Type B pancreatic cell (in vitro differentiated cells): ENCODE measurements at places on chromosomes 11 and 22. TPM values are rescaled to one million over a fixed set of nuclear protein-coding genes. Genes with fewer than 3 reads are reported as not detected.

GRCh38 chr22:42754658-42755057, 34.0 kb upstream of the A4GALT start:
- H3K27me3 ChIP-seq = peaks cover 12% of the 10 kb centered on the region
- H3K4me3 ChIP-seq = no peak overlapping the region
- peaks cover 15% of the 10 kb centered on the region for H3K4me1 ChIP-seq
- H3K27ac ChIP-seq = peak overlapping the region; percentile 90
- no peak for DNase-seq
- no peaks in the 10 kb centered on the region for H3K36me3 ChIP-seq

DNA sequence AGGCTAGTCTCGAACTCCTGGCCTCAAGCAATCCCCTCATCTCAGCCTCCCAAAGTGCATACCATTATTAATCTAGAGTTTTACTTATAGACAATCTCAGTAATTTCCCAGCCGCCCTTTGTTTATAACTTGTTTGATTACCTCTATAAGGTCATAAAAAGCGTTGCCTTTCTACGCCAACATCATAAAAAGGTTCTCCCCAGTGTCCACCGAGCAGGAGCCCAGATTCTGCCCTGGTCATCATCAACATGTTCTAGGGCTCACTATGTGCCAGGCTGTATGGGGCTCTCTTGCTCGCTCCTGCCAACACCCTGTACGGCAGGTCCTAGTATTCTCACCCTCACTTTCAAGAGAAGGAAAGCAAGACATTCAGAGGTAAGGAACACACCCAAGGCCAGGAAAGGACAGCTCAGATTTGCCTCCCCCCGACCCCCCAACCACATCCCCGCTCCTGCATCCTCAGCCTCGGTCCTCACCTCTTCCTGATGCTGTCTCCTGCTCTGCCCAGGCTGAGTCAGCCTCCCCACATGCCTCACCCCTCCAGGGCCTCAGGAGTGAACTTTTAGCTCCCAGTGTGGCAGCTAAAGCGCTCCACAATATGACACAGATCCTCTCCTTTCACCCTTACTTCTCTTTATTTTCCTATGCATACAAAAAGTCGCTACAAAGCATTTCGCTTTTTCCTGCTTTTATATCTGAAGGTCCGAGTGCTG, 14.3 kb downstream of the ARFGAP3 start:
- DNase-seq = no peak
- H3K4me3 ChIP-seq = no peak overlapping the region
- no peak overlapping the region for H3K27ac ChIP-seq
- H3K4me1 ChIP-seq = no peaks in the 10 kb centered on the region
- H3K36me3 ChIP-seq = peaks cover 44% of the 10 kb centered on the region

DNA sequence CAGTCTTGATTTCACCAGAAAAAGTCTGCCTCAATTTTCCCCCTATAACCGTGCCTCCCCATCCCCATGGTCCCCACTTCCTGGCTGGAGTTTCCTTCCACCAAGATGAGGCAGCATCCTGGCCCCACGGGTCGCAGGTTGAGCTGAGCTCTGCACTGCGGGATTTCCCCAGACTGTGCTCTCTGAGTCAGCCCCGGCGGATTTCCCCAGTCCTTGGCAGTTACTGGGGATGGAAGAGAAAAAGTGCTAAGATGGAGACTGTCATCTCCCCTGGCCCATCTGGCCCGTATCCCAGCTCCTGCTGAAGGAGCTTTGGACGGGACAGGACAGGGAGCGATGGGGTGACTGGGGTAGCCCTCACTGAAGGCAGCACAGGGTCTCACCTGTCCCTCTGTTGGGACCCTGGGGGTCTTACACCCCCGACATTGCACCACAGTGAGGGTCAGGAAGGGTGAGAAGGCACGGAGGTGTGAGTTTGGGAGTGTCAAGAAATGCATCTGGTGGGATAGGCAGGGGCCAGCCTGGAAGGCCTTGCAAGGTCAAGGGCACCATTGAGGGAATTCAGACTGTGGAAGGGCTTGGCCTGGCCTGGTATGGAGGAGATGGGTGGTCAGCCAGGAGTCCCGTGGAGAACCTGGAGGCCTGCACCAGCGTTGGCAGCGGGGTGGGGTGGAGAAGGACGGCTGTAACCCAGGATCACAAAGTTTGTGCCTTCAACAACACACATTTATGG, 36.5 kb downstream of the NADSYN1 start:
- peak; percentile 50 for DNase-seq
- peaks cover 46% of the 10 kb centered on the region for H3K36me3 ChIP-seq
- H3K27ac ChIP-seq = no peak overlapping the region

DNA sequence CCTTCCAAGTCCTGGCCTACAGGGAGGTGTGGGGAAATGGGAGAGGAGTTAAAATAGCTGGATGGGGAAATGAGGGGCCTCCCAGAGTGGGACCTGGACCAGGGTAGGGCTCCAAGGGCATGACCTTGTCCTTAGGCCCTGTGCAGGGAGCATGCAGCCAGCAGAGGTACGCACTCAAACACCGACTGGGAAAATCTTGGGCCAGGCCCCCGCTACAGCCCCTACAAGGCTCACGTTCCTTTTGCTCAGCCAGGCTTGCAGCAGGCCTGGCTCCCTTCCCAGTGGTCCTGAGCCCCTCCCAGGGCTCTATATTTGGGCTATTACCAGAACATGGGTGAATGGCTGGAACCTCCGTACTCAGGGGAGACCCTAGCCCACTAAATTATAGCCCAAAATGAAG, 31.3 kb downstream of the LMO1 start:
- no peak overlapping the region for H3K27ac ChIP-seq
- peaks cover 9% of the 10 kb centered on the region for H3K4me1 ChIP-seq
- H3K4me3 ChIP-seq = no peak overlapping the region
- peaks cover 3% of the 10 kb centered on the region for H3K27me3 ChIP-seq
- no peaks in the 10 kb centered on the region for H3K36me3 ChIP-seq

DNA sequence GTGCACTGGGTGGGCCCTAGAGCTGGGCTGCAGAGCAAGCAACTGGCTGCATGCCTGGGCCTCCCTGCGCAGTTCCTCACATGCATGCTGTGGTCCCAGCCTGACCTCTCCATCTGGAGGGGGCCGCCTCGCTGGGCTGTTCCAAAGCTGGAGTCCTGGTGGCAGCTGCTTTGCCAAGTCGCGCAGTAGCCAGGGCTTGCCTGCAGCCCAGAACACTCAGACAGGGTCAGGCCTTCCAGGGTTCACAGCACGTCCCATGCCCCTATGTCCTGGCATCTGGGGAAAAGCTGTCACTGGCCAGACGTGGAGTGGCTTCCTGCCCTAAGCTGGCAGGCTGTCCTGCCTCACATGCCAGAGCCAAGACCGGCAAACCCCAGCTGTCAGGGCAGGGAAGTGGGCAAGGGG, 16.5 kb upstream of the CDC42EP2 start:
- no peaks in the 10 kb centered on the region for H3K27me3 ChIP-seq
- DNase-seq = no peak
- H3K4me1 ChIP-seq = peaks cover 21% of the 10 kb centered on the region
- H3K4me3 ChIP-seq = no peak overlapping the region
- no peak overlapping the region for H3K27ac ChIP-seq

GRCh38 chr11:100980156-100980555, 149.5 kb downstream of the PGR start:
- no peaks in the 10 kb centered on the region for H3K27me3 ChIP-seq
- no peak overlapping the region for H3K27ac ChIP-seq
- H3K4me1 ChIP-seq = no peaks in the 10 kb centered on the region
- no peak for DNase-seq
- H3K4me3 ChIP-seq = no peak overlapping the region

DNA sequence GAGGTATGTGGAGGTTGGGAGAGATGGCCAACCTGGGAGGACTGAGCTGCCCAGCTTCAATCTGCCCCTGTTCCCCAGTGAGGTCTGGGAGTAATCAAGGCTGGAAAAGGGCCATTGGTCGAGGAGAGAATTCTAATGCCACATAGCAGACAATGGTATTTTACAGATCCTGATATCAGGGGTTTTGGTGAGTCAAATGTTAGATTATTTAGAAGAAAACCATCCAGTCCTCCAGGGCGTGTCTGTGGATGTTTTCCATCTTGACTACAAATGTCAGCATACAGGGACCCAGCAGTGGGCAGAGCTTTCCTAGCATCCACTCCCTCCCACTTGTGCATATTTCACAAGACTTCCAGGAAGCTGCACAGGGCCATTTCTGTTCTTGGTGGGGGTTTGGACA, 107.9 kb downstream of the SCN3B start:
- H3K4me1 ChIP-seq = peaks cover 15% of the 10 kb centered on the region
- no peak overlapping the region for H3K4me3 ChIP-seq
- no peaks in the 10 kb centered on the region for H3K36me3 ChIP-seq

DNA sequence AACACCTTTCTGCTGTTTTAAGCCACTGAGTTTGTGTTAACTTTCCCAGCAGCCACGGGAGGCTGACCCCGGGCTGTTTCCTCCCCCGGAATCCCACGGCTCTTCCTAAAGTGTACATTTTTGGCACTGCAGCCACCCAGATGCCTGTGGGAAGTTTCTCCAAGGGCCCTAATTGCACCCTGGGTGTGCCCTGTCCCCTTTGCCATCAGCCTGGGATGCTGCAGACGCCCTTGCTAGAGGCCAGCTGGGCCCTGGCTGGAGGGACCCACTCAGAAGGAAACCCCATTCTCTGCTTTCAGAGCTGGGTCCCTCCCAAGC, 883.3 kb downstream of the BRD1 start:
- H3K4me1 ChIP-seq = no peaks in the 10 kb centered on the region
- no peak overlapping the region for H3K27ac ChIP-seq
- H3K27me3 ChIP-seq = peaks cover 7% of the 10 kb centered on the region
- no peaks in the 10 kb centered on the region for H3K36me3 ChIP-seq

GRCh38 chr22:43185860-43186261, 1.1 kb downstream of the TTLL12 start:
- H3K4me1 ChIP-seq = peaks cover 16% of the 10 kb centered on the region
- H3K27me3 ChIP-seq = no peaks in the 10 kb centered on the region
- H3K4me3 ChIP-seq = peak overlapping the region; percentile 85
- no peak for DNase-seq
- peaks cover 7% of the 10 kb centered on the region for H3K36me3 ChIP-seq

DNA sequence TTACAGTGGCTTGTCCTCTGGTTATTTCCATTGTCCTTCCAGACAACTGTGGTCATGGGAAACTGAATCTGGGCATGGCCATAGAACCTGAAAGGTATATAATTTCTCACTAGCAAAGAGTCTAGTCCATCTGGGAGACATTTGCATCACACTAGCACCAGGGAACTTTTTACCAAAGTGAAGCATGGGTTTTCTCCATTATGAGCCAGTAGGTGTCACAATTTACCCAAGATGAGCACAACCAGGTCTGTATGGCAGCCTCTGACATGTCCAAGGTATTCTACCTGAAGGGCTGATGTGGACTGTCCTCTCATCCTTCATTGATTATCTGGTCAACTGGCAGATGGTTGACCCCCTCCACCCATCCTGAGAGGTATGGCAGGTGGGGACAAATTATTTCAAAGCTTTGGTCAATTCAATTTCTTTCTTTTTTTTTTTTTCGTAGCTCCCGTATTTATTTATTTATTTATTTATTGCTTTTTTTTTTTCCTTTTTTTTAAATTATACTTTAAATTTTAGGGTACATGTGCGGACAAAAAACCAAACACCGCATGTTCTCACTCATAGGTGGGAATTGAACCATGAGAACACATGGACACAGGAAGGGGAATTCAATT, 425.9 kb downstream of the TMEM135 start:
- H3K27me3 ChIP-seq = no peaks in the 10 kb centered on the region
- H3K36me3 ChIP-seq = no peaks in the 10 kb centered on the region
- no peak overlapping the region for H3K27ac ChIP-seq
- H3K4me3 ChIP-seq = no peak overlapping the region

DNA sequence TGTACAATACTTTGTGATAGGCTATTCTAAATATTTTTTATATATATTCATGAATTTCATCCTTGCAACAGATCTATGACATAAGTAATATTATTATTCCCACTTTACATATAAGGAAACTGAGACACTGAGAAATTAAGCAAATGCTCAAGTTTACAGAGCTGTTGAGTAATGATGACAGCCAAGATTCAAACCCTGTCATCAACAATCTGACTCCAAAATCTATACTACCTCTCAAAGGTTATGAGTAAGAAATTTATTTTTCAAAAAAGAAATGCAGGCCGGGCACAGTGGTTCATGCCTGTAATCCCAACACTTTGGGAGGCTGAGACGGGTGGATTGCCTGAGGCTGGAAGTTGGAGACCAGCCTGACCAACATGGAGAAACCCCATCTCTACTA, 22.6 kb upstream of the SOX6 start:
- no peak overlapping the region for H3K27ac ChIP-seq
- no peak for DNase-seq
- no peaks in the 10 kb centered on the region for H3K27me3 ChIP-seq
- no peak overlapping the region for H3K4me3 ChIP-seq

DNA sequence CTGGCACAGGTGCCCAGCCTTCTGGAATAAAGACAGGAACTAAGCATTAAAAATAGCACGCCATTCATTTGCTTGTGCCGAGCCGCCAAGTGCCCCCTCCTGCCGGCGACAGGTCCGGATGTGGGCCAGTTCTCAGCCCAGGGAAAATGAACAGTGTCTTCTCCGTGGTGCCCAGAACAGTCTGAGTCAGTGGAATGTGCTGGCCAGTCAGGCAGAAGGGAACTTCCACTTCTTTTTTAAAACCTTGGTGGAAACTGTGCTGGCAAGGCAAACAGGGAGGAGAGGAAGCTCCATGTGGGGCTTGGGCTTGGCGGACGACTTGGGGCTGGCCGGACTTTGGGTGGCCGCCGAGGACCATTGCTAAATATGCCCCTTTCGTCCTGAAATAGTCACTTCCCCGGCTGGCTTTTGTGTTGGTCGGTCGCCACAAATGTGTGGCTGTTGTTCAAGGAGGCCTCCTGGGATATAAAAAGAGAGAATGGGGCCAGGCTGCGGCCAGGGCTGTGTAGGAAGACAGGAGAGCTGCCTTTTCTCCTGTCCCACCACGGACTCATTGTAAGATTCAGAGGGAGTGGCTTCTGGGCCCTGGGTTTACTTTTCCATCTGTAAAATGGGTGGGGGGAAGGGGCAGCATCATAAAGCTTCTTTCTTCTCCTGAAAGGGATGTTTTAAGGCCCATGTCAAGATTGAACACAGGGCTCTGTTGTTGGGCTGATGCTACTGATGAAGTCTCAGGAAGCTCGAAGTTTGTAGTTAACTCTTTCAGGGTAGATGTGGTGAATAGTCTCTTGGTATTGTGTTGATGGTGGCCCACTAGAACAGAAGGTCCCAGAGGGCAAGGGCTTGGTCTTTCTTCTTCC, 101.0 kb downstream of the PTPRJ start:
- no peak overlapping the region for H3K27ac ChIP-seq
- H3K4me1 ChIP-seq = peaks cover 19% of the 10 kb centered on the region
- H3K36me3 ChIP-seq = no peaks in the 10 kb centered on the region

- DNase-seq = no peak
- H3K27ac ChIP-seq = no peak overlapping the region
- H3K36me3 ChIP-seq = peaks cover 18% of the 10 kb centered on the region
- H3K4me3 ChIP-seq = no peak overlapping the region
- H3K27me3 ChIP-seq = no peaks in the 10 kb centered on the region
These were observed 27.9 kb upstream of the RASL10A start for GRCh38 chr22:29343313-29343805.

Gene NUDT8
- total RNA-seq = 10.3 and 16.0 TPM in 2 replicates

Gene OR52E8
- total RNA-seq = not detected in 2 replicates

Gene LRRN4CL
- total RNA-seq = 0.21 and 1.0 TPM in 2 replicates

Gene CDC42EP2
- total RNA-seq = 9.4 and 12.9 TPM in 2 replicates

Gene YWHAH
- total RNA-seq = 97.5 and 110 TPM in 2 replicates

Gene KRTAP5-11
- not detected in 2 replicates for total RNA-seq
